ENCODE measurements at places on chromosomes 1 and 21.

DNA sequence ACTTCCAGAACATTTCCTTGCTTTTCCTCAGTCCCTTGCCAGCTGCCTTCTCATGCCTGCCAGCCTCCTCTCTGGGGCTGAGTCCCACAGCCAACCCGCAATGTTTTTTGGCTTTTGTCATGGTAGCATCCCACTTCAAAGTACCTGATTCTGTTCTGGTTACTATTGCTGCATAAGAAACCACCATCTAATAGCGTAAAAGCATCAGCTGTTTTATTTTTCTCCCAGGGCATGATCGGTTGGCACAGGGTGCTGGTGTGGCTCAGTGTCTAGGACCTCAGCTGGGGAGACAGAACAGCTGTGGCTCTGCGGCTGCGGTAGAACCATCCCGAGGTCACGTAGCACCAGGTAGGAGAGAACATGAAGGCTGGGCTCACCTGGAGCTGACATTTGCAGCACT is 8.9 kb upstream of the PRMT2 start:
- DNase-seq, result no peak

DNA sequence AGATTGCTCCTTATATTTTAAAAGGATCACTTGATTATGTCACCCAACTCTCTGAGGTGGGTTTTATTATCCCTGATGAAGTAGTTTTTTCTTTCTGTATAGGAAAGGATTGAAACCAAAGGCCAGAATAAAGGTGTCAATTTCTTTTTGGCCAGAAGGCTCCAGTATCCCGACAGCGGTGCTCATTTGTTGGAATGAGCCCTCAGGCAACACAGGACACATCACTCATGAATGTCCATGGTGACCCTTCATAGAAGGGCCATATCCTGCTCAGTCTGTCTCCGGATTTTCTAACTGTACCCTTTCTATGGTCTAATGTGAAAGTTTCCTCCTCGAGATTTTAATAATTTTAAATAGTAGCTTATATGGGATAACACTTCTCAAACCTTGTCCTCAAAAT is 171.3 kb upstream of the USP24 start:
- no peak for DNase-seq

- no peak for DNase-seq
These were observed 134.0 kb downstream of the DMRTB1 start for GRCh38 chr1:53592985-53593757.

DNA sequence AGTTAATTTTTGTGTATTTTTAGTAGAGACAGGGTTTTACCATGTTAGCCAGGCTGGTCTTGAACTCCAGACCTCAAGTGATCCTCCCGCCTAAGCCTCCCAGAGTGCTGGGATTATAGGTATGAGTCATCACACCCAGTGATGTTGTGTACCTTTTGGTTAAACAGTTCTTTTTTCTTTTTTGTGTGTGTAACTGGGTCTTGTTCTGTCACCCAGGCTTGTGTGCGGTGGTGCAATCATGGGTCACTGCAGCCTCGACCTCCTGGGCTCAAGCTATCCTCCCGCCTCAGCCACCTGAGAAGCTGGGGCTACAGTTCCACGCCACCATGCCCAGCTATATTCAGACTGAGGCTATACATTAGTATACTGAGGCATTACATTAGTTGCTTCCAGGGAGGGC is 37.8 kb downstream of the GABPB2 start:
- no peak for DNase-seq

GRCh38 chr1:96508233-96508632 is 213.4 kb upstream of the PTBP2 start:
- DNase-seq, result no peak

DNA sequence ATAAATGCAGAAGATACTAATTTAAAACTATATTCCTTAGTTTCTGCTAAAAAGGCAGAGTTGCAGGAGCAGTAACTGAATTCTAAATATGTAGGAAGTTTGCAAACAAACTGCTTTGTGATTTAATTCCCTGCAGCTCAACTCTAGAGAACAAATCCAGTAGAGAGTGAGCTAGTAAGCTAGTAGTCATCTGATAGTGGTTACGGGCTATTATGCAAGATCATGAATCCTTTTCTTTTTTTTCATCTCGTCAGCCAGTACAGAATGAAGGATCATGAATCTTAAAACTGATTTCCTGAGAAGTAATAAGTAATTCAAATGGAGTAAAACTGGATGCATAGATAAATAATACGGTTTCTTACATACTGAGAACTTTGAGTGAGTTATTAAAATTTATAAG is 3.3 kb downstream of the DPH5 start:
- no peak for DNase-seq

DNA sequence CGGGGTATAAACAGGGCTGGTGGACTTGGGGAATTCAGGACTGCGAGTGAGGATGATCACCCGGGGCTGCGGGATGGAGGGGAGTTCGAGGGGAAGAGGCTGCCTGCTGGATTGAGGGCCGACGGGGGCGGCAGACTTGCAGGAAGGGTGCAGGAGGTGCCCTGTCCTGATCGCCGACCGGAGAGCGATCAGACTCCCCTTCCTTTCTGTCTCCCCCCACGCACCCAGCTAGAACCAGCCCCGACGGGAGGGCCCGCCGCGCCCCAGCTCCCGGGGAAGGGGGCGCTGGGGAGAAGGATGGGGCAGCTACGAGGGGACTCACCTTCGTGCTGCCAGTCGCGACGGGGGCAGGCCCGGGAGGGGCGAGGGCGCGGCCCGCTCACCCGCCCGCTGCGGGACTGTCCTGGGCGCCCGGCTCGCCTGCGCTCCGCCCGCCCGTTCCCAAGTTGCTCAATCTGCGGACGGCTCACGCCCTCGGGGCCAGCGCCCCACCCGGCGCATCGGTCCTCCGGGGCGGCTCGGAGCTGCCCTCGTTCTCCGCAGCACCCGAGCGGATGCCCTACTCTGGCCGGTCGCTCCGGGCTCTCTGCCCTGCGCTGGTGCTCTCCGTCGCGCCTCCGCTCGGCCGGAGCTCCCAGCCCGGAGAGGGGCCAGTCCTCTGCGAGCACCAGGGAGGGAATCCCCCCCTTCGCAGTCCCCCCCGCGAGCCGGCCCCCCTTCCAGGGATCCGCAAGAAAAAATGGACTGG is at the start of gene RSPO1:
Gene RSPO1, minus strand, starts transcription at position 649 of the 748 bp plus-strand sequence. CDS start 5,231 bp downstream, outside the sequence.
- DNase-seq, result no peak

GRCh38 chr1:174968750-174969244 is 30.9 kb upstream of the CACYBP start:
- no peak for DNase-seq

DNA sequence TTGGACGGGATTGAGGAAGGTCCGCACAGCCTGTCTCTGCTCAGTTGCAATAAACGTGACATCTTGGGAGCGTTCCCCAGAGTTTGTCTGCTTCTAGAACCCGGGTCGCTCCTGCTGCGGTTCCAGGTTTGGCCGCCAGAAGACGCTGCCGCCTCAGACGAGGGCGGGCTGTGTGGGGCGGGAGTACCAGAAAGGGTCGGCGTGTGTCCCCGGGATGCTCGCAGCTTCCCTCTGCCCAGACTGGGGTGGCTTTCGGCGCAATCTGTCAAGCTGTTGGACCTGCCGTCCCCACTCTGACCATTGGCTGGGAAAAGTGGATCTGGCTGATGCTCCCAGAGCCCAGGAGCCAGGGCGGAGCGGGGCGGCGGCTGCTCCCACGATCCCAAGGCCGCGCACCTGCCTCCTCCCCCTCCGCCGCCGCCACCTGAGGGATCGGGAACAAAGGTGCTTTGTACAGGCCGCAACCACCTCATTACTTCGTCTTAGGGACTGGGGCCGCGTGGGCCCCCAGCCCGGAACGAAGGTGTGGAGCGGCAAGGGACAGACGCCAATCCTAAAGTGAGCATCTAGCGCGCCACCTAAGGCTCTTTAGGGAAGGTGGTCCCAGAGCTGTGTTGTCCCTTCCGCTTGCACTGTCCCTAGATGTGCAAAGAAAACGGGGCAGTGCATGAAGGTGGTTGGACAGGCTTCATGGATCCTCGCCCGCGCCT is 683 bp upstream of the EFNA4 start:
- DNase-seq, result no peak

- no peak for DNase-seq
These were observed 17.4 kb upstream of the PLEKHA6 start for GRCh38 chr1:204376919-204377799.

DNA sequence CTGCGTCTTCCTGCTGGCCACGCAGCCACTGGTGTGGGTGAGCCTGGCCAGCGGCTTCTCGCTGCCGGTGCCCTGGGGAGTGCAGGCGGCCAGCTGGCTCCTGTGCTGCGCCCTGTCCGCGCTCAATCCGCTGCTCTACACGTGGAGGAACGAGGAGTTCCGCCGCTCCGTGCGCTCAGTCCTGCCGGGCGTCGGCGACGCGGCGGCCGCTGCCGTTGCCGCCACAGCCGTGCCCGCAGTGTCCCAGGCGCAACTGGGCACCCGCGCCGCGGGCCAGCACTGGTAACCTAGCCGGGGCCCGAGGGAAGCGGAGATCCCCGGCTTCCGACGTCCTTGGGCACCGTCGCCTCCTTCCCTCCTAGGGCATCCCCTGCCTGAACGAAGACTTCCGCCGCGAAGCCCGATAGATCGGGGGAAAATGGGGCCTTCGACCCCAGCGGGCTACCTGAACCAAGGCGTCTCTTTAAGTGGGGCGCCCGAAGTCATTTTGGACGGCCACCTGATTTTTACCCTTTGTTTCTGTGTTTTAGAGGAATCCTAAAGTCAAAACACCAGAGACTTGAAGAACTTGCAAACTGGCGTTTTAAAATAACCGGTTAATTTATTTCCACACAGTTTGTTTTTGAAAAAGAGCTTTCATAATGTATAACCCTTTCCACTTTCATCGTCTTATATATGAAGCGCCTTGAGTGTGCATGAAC is 2.0 kb downstream of the GPR88 start:
- DNase-seq, result no peak

DNA sequence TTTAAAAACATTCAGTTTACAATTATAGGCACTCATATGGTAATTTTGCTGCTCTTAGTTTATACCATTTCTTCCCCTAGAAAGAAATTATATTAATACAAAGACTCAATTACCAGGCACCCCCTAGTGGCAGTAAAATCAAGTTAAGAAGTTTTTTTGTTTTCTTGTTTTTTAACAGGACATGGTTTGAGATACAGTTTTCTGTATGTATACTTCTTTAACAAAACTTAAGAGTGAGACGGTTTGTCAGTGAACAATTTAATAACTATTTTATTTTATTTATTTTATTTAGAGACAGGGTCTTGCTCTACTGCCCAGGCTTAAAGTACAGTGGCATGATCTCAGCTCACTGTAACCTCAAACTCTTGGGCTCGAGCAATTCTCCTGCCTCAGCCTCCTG is 224.6 kb downstream of the FAF1 start:
- no peak for DNase-seq

DNA sequence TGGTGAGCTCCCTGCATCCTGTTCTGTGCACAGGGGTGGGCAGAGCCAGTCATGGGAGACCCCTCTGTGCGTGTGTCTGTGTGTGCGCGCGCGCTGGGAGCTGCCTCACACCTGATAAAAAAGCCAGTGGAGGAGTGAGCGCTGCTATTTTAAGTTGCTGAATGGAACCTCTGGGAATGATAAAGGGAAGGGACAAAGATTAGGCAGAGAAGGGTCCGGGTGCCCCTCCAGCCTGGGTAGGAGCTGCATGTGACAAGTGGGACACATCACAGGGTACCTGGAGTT is 847 bp downstream of the ADORA1 start:
- DNase-seq, result no peak

DNA sequence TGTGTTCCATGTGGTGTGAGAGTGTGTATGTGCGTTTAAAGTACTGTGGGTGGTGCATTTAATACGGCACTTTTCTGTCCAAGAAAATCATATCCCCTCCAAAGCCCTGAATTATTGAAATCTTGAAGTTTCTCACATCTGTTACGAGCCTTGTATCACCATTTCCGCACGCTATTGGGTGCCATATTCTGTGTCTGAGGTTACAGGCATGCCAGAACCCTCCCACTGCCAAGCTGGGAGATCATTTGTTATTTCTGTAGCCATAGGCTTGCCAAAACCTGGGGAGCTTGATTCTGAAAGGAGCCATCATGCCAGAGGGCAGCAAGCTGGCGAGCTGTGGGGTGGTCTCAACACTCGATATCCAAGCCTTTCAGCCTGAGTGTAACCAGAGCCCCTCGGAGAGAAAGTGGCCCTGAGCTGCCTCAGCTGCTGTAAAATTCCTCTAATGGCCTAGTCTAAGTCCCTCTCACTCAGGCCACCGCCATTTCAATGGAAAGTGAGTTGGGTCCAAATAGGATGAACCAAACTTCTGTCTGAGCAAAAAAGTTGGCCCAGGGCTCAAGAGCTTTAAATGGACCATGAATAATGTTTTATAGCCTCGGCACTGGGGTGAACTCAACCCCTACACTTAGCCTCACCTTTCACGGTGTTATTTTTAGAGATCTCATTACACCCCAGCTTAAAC is 298.4 kb upstream of the DUSP10 start:
- DNase-seq, result no peak
